IMR-90 (cell line): ENCODE measurements at places on chromosomes 5 and 9. TPM values are rescaled to one million over a fixed set of nuclear protein-coding genes. Genes with fewer than 3 reads are reported as not detected.

GRCh38 chr5:2375291-2375690, 376.2 kb downstream of the IRX2 start:
- no peak for DNase-seq

DNA sequence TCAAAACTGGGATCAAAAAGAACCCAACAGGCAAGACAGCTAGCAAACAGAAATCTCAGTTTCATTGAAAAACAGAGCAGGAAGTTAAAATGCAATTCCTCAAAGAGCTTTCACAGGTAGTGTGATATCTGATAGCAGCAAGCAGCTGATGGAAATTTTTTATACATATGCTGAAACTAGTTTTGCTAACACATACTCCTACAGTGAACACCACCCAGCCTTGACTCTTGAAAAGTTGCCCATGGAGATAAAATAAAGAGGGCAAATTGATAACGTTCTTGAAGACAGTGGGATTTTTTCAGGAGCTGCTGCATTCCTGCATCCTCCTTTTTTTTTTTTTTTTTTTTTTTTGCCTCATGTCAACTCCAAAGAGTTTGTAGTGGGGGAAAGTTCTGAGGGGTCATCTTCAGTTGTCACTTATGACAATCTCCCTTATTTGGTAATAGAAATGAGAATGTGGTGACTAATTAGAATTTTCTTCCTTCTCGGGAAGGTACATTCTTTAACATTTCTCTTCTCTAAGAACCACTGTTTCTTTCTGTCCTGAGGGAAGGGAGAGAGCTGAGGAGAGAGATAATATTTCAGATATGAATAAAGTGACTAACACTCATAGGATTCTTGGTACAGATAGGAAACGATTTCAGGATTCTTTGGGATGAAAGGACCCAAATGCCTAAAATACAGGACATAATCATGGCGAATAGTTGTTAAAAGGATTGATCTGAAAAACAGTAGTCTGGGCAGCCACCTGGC, 24.6 kb downstream of the SH3RF2 start:
- peak; percentile 30 for DNase-seq

DNA sequence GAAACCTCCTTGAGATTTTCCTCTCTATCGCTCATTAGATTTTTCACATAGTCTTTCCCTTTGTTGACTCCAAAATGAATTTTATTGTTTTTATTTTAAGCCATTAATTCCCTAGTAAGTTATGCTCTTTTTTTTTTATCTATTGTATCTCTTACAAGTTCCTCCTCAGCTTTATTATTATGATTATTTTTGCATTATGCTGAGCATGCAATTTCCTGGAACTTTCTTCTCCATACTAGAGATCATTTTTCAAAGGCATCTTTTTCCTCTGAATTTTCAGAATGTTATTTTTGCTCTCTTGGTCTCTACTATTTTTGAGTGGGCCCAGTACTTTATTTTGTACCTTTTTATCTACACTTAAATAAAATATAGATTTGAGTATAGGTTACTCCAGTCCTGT, 376.6 kb upstream of the SEMA6A start:
- DNase-seq = no peak

DNA sequence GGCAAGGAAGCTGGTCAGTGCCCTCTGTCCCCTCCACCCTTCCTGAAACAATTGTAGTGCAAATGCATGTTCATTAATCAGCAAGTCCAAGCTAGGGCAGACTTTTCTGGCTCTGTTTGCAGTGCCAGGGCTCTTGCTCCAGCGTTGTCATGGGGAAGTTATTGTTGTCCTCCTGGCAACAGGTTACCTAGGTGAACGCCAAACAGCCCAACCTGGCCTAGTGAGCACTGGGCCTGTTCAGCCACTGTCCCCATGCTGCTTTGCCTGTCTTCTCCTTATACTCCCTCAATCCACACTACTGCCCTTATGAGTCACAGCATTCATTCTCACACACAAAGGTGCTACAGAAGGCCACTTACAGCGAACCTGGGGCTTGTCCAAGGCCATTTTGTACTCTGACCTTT, 34.5 kb upstream of the GLIS3 start:
- peak; percentile 8 for DNase-seq

DNA sequence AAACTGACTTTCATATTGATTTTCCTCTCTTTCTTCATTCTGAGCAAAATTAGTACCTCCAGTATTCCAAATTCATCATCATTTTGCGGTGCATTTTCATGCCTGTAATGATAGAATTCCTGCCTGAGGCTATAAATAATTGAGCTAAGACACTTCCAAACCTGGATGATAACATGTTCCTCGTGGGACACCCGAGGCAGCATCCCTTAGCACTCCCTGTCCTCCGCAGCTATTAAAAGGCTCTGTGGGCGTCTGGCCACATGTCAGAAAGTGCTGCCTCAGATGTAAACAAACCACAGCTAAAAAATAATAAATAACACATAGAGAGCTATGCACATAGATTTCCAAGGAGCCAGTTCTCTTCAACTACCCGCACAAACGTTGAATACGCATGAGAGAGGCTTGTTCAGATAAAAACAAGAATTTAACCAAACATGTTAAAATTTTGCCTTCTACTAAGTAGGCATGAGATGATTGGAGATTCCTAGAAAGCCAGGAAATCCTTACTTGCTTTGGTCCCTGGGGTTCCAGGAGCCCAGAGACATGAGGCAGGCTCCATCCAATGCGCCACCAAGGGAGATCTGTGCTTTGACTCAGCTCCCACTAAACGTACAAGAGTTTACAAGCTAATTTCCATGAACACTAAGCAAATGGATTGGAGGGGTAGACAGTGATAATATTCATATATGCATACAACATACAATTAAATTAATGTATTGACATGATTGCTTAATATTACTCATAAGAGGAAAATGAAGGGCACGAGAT, 82.7 kb downstream of the SHC3 start:
- peak; percentile 38 for DNase-seq

- no peak for DNase-seq
Observed at GRCh38 chr9:109460576-109460975, 37.5 kb downstream of the PTPN3 start.

DNA sequence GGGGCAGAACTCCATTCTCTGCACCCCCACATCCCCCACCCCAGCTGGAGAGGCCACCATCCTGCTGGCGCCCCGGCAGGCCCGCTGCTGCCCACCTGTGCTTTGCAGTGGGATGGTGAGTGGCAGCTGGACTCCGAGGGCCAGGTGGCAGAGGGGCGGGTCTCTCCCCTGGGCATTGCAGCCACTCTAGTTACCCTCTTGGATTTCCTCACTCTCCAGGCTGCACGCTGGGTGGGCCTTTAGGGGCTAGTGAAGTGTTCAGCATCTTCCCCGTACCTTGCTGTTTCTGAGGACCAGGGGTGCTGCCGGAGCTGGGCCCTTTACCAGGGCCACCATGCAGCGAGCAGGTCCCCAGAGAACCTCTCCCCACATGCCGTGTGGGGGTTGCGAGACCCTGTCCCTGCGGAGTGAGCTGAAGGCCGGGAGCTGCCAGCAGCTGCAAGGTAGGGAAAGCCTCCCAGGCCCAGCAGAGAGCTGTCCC, 88.4 kb upstream of the SH3PXD2B start:
- no peak for DNase-seq

The GFPT2 gene
- total RNA-seq = 20.6 and 20.8 TPM in 2 replicates

The GPR150 gene
- under 0.01 TPM in 2 replicates for total RNA-seq

The PCDHGB4 gene
- total RNA-seq = 16.4 and 17.6 TPM in 2 replicates

The CRB2 gene
- total RNA-seq = not detected in 2 replicates

GRCh38 chr5:131139321-131139720, 25.7 kb downstream of the HINT1 start:
- no peak for DNase-seq

The NTRK2 gene
- total RNA-seq = under 0.01 TPM in 1 of 2 replicates, not detected in the other

The STOML2 gene
- total RNA-seq = 232 and 250 TPM in 2 replicates

The RLN2 gene
- not detected in 2 replicates for total RNA-seq

GRCh38 chr9:137984520-137985257, 107.1 kb downstream of the CACNA1B start:
- DNase-seq = no peak

DNA sequence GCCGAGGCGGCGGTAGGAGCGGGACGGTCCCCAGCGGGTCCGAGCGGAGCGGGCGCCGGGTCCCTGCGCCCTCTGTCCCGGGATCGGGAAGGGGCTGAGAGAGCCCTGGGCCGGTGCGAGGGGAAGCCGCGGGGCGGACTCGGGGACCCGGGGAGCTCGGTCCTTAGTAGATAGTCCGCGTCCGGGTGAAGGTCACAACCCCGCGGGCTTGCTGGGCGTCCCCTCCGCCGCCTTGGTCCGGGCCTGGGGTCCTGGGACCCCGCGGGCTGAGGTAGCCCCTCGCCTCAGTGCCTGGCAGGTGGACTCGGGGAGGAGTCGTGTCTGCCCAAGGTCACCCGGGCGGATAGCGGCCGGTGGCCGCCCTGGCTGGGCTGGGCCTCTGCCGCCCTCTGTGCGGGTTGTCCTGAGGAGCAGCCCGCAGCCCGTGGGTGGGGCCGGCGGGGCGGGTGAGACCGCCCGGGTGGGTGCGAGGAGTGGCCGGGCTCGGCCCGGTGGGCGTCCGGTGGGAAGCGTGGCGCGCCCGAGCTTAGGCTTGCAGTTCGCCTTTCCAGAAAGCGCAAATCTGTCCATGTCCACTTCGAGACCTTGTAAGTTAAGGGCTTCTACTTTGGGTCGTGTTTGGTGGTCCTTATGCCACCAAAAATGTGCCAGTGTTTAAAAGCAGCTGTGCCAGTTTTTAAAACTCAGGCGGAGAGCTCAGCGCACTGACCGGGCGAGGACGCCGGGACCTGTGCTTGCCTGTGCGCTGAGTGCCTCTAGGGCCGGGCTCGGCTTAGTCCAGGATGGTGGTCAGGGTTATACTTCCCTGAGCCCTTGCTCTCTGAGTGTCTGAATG, 554 bp downstream of the SDHA start:
- peak; percentile 19 for DNase-seq

GRCh38 chr9:120692901-120693699, 21.2 kb downstream of the MEGF9 start:
- DNase-seq = peak; percentile 74

The TIMD4 gene
- not detected in 2 replicates for total RNA-seq

DNA sequence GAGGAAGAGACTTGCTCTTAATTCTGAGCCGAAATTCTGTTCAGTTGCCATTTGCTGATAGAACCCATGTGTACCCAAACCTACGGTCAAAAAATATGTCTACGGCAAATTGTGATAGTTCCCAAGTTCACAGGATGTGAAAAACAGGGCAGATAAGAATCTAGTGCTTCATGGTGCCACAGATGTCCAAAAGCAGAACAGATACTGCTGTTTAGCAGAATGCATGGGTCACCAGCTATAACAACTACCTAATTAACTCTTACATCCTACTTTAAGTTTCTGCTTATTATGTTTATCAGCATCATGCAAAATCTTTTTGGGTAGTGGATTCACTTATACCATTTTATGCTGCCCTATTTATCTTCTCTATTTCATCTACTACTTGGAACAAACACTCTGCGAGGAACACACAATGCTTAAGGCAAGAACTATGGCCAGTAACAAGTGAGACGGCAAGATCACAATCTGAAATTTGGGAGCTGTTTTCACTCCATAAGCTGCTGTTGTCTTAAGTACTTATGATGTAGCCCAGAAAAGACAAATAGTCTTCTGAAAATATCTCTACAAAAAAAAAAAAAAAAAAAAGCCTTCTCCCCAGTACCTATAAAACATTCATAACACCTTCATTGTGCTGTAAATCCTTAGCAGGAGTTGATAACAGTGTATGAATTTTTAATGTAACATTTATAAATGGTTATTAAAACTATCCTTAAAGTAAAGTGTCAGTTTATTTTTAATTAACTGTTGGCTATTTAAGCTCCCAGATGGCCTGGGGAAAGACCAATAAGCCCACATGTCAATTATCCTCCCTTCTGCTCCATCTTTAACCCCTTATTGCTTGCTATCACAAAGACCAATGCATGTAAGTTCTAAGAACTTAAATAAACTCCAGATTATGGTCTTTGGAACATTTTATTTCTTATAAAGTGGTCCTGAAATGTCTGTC, 232.3 kb downstream of the TLR4 start:
- DNase-seq = no peak

GRCh38 chr5:140023611-140024191, 19.4 kb downstream of the NRG2 start:
- DNase-seq = no peak

DNA sequence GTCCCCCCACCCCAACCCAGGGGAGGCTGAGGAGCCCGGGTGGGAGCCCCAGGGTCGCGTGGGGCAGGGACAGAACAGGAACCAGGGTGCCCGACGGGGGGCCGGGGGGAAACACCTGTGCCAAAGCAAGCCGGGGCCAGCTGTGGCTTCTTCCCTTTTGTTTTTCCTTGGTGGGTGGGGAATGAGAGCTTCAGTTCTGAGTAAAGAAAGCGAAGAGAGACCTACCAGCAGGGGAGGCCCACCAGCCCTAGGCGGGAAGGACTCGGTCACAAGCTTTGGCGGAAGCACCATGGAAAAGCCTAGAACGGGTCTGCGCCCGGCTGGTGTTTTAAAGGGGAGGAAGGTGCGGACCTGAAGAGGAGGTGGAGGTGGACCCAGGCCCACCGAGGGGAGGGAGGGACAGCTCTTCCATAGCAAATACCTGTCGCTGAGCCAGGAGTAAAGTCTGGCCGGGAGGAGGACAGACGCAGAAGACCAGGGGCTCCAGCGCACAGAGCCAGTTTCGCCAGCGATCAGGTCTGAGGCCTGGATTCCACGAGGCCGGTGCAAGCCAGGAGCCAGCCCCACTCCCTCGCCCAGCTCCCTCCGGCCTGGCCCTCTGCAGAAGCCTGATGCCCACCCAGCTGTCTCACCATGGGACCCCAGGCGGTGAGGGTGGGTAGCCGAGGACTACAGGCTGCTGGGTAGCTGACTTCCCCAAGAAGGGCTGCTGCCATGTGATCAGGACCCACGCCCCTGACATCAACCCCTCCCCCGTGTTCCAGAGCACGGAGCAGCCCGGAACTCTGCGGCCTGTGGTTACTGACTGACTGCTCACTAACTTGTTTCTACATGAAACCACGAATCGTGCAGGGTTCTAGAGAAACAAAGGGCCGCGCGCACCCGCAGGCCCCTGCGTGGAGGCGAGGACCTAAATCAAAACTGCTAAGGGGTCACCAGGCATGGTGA, 849 bp upstream of the MGAT1 start:
- DNase-seq = no peak

The DNAI1 gene
- total RNA-seq = not detected in 2 replicates

GRCh38 chr5:95864456-95864855, 41.9 kb upstream of the GLRX start:
- no peak for DNase-seq

DNA sequence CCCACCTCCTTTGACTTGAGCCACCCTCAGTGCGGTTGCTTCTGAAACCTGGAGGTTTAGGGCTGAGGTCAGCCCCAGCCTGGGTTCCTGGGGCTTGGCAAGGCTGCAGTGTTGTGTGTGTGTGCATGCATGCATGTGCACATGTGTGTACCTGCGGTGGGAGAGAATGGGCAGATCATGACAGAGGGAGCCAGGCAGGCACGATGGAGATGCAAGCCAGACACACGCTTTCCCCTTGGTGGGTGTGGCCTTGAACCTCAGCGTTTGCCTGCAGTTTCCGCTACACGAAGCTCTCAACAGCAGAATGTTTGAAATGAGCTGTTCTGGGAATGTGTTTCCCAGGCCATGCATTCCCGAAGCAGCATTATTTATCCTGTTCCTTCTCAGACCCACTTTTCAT, 65.9 kb upstream of the RAPGEF1 start:
- no peak for DNase-seq

The ANGPTL2 gene
- 9.5 and 14.7 TPM in 2 replicates for total RNA-seq
